Activated T-cell treated with anti-CD3 and anti-CD28 coated beads for 24 hours (primary cell): ENCODE measurements at places on chromosomes 16 and 17.

- DNase-seq = no peak
Measured at GRCh38 chr17:55160501-55160900, 104.3 kb upstream of the HLF start.

GRCh38 chr16:28003021-28003865 lies 60.3 kb downstream of the GSG1L start:
- DNase-seq = no peak

DNA sequence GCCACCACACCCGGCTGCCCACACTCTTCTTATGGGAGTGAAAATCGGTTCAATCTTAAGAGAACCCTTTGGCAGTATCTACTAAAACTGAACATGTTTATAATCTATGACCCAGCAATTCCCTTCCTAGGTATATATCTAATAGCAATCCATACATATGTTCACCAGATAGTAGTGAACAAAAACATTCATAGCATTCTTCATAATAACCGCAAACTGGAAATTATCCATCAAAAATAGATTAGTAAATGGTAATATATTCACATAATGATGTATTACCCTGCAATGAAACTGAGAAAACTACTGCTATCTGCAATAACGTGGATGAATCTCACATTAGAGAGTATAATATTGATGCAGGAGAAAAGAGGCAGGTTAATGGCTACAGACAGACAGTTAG lies 23.1 kb downstream of the COPRS start:
- DNase-seq = no peak

DNA sequence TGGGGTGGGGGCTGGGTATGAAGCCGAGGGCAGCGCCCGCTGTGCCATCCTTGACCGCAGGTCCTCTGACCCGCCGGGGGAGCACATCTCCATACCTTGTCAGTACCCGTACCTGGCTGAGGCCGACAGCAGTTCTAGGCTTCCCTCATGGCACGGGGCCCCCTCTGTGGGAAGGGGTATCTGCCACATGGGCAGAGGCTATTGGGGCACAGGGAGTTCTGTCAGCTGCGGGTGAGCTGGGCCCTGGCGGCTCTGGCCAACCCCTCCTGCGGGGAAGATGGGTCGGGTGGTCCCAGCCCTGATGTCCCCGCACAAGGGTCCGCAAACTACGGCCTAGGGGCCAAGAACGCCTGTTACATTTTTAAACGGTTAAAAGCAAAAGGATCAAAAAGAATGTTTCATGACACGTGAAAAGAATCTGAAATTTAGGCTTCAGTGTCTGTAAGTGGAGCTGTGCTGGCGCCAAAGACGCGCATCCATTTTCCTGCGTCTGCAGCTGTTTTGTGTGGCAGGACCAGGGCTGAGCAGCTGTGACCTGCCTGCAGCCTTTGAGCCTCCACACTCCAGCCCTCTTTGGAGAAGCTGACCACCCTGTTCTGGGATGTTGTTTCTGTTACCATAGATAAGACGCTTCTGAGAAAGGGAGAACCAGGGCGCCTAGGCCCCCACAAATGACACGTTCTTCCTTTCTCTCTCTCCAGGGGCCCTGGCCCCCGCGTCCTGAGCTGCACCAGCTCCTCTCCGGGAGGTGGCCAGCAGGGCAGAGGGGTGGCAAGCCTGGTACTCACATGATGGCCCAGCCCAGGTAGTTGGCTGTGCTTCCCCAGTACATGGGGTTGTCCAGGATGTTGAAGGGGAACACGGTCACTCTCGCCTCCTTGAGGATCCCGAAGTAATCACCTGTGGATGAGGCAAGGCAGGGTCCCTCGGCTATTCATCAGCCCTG lies 12.7 kb upstream of the RASD1 start:
- no peak for DNase-seq

DNA sequence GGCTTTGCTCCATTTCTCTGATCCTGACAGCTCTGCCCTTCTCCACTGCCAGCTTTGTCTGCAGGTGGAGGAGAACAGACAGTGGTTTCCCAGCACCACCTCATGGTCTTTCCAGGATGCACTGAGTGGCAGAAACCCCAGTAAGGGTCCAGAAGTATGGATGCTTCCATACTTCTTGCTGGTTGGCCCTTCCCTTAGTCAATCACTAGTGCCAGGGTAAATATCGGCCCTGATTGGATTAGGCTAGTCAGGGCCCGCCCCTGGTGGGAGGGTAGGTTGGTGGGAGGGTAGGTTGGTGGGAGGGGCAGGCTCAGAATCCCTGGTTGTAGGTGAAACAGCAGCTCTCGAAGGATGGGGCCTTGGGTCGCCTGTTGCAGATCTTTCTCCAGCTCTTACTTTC lies 10.2 kb downstream of the RNF213 start:
- peak; percentile 46 for DNase-seq

DNA sequence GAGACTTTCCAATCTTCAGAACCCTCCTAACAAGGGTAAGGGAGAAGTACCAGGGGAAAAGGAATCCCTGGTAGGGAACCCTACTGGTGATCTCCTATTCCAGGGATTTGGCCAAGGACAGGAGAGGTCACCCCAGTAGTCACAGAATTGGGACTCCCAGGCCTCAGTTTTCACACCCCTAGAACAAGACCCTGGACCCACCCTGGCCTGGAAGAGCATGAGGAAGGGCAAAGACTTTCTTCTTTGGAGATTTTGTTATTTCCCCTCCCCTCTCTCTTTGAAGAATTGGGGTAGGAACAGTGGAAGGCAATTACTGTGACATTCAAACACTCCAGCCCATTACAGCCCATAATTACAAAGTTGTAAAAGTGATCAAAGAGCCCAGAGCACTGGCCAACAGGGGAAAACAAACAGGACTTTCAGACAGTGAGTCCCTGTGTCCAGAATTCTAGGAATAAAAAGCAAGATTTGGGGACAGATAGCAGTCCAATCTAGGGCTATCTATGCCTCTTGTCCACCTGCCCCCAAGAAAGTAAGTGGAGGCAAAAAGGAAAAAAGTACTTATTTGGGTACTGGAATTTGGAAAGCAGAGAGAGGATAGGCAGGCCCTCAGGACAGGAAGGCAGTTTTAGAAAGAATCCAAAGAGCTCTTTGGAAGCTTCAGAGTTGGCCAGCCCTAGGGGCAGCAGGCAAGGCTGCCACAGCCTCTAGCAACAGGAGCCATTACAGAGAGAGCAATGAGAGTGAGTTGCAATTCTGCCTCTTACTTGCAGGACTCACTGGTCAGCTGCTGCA lies 13.4 kb upstream of the SUPT4H1 start:
- DNase-seq = no peak

GRCh38 chr16:27368358-27368722 lies 33.6 kb upstream of the IL21R start:
- DNase-seq = no peak

DNA sequence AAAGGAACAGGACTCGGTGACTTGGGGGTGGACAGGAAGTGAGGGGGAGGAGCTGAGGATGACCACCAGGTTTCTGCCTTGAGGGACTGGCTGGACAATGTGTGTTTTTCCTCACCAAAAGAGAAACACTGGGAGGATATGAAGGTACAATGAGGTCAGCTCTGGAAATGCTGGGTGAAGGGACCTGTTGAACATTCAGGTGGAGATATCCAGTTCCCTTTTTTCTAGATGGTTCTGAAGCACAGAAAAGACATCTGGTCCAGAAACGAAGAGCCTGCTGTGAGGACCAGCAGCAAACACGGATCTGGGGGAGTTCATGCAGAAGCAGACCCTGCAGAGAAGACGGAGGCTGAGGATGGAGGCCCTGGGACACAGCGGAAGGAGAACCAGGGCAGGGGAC lies 17.5 kb downstream of the ARHGAP17 start:
- no peak for DNase-seq

DNA sequence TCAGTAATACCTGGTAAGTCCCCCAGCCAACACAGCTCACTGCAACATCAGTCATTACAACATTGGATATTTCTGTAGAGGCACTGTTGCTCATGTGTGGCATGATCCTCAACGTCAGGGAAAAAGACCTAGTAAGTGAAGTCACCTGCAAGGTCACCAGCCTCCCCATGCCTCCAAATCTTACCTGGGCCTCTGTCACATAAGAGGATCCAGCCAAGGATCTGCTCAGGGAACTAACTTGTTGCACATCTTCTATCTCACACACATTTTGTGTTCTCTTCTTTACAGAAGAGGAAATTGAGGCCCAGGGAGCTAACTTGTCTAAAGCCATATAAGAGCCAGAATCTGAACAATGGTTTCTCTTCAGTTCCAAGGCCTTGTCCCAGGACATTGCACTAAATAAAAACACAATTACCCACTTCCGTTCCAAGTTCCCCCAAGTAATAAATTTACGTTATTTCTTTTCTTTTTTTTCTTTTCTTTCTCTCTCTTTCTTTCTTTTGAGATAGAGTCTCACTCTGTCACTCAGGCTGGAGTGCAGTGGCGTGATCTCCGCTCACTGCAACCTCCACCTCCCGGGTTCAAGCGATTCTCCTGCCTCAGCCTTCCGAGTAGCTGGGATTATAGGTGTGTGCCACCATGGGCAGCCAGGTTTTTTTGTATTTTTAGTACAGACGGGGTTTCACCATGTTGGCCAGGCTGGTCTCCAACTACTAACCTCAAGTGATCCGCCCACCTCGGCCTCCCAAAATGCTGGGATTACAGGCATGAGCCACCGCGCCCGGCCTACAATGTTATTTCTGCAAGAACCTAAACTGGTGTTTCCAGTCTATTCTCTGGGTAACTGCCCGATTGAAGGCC lies 1.3 kb downstream of the SHMT1 start:
- DNase-seq = no peak

DNA sequence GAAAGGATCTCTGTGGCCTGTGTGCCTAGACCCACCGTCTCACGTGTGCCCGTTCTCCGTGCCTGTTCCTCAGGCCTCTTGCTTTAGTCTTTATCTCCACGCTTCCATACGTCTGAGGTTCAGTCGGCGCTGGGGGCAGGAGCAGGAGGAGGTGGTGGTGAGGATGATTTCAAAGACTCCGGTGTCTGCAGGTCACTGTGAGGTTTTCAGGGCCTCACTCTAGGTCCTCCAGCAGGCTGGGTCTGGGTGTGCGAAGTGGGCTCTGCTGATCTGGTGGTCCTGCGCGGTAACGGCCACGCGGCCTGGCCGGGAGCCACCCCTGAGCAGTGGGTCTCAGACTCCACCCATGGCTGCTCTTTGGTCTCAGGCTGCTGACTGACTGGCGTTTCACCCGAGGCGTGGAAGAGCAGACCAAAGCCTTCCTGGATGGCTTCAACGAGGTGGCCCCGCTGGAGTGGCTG lies 14.4 kb upstream of the CLEC18A start:
- no peak for DNase-seq

DNA sequence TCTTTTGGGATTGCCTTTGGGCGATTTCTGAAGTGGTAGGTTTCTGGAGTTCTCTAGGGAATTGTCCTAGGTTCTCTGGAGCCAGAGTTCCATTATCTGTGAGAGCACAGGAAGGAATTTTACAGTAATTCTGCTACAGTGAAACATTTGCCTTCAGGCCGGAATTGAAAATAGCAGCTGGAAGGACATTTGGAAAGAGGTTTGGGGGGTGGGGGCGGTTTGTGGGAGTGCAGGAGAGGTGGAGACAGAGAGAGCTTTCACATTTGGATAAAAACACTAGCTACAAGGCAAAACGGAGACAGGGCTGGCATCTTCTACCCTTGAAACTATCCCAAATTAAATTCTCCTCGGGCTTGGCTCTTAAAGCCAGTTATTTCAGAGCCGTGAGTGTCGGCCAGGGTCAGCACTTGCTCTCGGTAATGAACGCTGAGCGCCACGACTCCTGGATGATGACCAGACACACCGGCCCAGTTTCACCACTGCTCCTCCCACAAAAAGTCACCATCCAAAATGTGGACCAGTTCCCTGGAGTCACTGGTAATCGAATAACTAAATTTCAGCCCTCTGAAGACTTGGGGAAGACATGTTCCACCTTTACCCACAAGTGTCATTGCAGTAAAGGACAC lies 67.7 kb upstream of the TANC2 start:
- no peak for DNase-seq

- no peak for DNase-seq
Measured at GRCh38 chr16:372302-372983, 2.1 kb upstream of the MRPL28 start.

DNA sequence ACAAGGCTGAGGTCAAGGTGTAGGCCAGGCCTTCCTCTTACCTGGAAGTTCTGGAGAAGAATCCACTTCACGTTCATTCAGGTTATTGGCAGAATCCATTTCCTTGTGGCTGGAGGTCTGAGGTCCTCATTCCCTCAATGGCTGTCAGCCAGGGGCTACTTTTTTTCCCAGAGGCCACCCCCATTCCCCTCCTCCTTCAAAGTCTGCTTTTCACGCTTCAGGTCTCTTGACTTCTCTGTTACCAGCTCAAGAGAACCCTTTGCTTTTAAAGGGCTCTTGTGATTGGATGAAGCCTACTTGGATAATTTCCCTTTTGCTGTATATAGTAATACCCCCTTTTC lies 55.1 kb upstream of the LGALS9 start:
- DNase-seq = no peak

DNA sequence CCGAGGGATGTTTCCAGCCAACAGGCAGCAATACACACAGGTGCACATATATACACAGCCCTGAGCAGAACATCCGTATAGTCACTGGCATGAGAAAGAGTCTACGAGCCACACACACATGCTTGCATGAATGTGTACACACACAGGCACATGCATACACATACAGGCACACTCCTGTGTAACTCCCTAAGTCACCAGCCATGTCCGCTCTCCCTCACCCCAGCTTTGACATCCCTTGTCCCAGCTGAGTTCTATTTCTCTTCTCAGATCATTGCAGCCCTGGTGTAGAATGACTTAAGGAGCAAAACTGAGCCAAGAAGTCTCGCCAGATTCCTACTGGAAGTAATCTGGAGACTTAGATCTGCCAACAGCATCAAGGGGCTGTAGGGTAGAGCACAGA lies 13.1 kb downstream of the CDRT4 start:
- no peak for DNase-seq

- no peak for DNase-seq
Measured at GRCh38 chr16:87949071-87949744, 2.0 kb upstream of the BANP start.

DNA sequence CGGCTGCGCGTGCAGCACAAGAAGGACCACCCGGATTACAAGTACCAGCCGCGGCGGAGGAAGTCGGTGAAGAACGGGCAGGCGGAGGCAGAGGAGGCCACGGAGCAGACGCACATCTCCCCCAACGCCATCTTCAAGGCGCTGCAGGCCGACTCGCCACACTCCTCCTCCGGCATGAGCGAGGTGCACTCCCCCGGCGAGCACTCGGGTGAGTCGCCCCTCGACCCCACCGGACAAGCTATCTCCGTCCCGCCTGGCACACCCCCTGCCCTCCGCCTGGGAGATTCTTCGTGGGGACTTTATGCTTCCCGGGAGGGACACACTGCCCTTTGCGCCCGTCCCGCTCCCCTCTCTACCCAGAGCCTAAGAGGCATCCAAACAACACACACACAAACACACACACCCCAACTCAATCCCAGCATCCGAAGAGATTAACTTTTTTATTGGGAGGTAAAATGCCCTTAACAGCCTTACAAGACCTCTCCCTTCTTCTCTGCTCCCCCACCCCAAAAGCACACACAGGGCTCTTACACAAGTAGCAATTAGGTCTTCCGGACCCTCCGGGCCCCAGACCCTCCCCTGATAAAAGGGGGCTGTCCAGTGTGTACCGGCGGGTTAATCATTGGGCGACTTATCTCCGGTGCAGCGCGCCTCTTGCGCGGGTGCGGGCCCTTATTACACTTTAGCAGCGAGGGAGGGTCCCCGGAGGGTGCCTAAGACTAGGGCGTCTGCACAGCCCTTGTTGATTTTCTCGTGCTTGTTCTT lies 2.1 kb downstream of the SOX9 start:
- no peak for DNase-seq
